ENCODE measurements at places on chromosomes 4 and X.

GRCh38 chrX:101219116-101219863, at the start of gene DRP2:
DRP2 (plus strand) TSS chrX:101219786; CDS start chrX:101231648, 11,862 bp downstream.
- DNase-seq: no peak

- no peak for DNase-seq
Observed at GRCh38 chr4:111512081-111512783, 633.0 kb upstream of the FAM241A start.

DNA sequence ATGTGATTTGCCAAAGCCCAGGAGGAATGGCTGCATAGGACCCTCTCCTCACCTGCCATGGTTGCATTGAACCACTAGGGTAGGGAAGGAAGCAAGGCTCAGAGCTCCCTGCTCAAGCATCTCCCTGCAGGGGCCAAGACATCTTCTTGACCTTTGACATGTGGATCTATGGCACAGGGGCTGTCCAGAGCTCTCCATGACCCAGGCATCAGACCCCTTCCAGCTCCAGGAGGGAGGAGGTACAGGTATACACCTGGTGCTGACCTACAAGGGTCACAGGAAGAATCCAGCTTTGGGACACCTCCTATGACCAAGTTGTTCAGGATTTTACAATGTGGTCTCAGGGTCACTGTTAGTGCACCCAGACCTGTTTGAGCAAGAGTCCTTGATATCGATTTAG, 23.2 kb upstream of the ASMTL start:
- DNase-seq: no peak

DNA sequence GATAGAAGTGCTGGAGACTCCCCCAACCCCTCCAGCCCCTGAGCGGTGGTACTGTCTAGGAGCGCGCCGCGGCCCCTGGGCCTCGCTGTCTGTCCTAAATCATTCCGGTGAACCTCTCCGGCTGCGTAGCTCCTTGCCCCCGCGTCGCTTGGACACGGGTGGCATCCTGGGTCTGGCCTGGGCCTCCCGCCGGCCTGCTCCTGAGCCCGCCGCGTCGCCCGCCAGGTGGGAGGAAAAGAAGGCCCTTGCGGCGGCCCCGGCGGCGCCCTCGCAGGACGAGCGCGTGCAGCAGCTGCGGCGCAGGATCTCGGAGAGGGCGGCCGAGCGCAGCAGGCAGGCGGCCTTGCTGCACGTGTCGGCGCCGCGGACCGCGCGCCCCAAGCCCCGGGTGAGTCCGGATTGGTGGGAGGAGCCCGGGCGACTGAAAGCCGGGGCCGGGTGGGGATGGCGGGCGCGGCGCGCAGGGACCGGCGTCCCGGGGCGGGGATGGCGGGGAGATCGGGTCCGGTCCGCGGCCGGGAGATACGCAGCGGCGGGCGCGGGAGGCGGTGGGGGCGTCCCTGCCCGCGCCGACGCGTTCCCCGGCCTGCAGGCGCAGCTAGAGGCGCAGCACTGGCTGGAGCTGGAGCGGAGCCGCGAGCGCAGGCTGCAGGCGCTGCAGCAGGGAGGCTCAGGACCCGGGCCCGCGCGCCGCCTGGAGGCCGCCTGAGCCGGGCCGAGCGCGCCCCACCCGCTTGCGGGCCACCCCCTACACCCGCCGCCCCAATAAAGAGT, 6.5 kb upstream of the RNF4 start:
- DNase-seq: peak; percentile 71

- no peak for DNase-seq
Observed at GRCh38 chr4:41548305-41548880, 10.4 kb downstream of the LIMCH1 start.

DNA sequence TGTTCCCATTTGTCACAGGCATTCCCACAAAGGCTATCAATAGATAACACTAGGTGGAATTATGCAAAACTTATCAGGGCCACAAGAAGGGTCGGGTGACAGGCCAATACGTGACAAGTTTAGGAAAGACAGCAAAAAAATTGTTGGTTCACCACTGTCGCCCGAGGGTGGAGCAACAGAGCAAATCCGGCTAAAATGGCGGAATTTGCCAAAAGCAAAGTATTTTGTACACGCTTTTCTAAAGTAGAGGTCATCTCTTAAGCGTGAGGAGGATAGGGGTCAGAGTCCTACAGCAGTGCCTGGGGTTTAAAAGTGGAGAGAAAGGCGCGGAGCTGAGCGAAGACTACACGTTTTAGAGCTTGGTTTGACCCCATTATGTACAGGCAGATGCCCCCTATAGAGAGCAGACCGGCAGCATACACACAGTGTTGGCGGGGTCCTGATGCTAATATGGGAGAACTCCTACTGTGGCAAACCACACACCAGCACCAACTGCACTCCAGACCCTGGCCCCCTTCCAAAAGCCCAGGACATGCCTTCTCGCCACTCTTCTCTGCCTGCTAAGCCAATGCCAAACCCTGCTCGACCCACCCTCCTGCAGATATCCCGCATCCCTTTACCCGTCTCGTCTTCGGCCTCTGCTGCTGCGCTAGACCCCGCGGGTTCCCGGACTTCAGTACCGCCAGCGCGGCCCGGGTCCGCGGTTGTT, 733 bp downstream of the CCNA2 start:
- peak; percentile 15 for DNase-seq

DNA sequence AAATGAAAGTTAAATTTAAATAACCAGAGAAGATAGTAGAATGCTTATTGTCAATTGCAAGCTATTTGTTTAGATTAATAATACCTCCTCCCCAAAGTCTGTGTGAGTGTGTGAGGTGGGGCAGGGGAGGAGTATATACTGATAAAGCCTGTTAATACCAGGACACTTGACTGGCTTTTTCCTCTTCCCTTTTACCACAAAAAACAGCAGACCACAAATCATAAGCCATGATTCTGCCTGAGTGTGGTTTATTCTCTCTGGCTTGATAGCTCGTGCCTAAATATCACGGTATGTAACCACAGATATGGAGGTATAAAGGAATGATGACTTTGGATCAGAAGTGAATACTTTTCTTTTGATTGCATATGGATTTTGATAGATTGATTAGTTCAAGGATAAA, 21.9 kb upstream of the SCRG1 start:
- DNase-seq: no peak

Data from C1 segment of cervical spinal cord (tissue), 14 donors.